Activated CD8-positive, alpha-beta memory T cell treated with anti-CD3 and anti-CD28 coated beads for 1 hour (primary cell): ENCODE measurements at places on chromosomes 2 and 18.

GRCh38 chr2:43184339-43184895, 42.0 kb downstream of the ZFP36L2 start:
- no peak for DNase-seq

DNA sequence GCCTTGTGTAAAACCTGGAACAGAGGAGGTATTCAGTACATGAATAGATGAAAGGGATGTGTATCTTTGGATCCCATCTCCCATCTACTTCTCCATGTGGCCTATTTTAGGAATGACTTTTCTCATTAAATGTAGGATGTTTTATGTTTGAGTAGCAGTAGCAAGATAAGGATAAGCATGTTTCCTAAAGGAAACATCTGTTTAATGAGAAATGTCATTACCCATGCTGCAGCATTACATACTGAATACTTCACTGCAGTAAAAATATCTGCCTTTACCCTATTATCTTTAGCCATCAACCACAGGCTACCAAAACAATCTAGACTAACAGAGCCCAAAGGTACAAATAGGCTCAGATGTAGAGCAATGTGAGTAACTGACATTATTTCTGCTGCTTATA, 419.2 kb upstream of the CYRIA start:
- no peak for DNase-seq

DNA sequence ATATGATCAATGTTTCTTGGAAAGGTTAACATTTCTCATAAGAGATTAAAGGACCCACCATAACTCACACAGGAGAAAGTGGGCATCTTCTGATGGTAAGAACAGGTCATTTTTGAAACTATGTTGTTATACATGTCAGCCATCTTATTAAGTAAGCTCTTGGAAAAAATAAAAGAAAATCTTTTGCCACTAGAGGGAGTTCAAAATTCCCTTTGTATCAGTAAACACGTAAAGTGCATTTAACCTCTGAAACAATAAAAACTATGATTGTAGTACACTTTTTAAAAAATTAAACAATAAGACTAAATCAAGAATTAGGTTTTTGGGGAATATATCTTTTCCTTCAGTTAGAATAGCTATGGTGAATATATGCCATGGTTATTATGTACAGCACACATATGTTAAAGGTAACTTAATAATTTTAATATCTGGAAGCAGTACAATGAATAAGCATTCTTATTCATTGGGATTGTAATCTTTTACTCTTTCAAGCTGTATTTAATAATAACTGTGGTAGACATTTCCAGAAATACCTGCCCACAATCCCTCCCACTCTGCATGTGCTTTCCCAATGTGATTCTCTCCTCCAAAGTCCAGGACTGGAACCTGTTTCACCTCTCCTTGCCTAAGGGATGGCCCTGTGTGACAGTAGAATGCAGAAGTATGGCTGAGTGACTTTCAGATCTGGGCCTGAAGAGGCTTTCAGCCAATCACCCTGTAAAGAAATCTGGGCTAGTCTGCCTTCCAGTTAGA, 64.2 kb downstream of the RBMS1 start:
- DNase-seq, result no peak

DNA sequence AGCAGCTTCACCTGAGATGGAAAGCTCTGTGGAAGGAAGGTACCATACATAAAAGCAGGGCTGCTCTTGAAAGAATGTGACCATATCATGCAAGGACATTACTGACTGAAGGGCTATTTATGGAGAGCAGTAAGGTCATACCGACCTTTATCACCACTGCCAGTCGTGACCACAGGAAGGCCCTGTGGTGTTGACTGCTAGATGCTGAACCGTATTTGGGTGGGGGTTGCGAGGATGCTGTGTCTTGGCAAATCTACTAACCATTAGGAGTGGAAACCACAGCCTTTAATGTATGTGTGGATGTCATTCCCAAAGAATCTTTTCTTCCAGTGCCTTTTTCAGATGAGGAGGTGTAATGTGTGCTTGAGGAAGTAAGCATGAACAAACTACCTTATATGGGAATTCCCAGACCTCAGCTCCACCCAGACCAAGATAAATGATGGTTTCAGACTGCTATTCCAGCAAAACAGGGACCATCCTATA, 60.8 kb downstream of the LIMS1 start:
- DNase-seq, result no peak

DNA sequence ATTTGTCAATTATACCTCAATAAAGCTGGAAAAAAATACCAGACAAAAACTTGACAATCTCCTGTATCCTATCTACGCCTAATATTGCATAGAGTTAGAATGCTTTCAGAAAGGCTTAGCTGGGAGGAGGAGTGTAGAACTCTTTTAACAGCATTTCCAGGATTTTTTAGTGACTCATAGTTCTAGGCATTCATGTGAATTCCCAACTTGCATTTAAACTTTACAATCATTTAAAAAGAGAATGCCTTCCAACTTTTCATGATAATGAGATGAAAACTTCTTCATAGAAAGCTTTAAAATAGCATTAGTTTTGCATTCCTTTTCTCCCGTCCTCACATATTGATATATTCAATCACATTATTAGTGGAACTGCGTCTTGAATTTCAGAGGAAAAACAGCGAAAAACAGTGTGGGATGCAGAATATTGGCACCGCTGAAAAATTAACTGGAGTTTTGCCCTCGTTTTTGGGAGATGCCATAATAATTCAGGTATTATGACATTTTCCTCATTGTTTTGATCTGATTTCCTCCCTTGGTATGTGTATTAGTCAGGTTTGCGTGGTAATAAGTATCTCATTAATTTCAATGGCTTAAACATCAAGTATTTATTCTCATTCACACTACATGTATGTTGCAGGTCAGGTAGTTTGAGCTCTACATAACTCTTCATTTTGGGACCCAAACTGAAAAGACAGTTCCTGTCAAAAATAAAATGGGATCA, 293.2 kb upstream of the FIGN start:
- DNase-seq, result no peak

GRCh38 chr2:224930990-224931389, 111.3 kb downstream of the DOCK10 start:
- DNase-seq, result no peak

- no peak for DNase-seq
Observed at GRCh38 chr2:231390667-231391066, 4.8 kb upstream of the B3GNT7 start.

DNA sequence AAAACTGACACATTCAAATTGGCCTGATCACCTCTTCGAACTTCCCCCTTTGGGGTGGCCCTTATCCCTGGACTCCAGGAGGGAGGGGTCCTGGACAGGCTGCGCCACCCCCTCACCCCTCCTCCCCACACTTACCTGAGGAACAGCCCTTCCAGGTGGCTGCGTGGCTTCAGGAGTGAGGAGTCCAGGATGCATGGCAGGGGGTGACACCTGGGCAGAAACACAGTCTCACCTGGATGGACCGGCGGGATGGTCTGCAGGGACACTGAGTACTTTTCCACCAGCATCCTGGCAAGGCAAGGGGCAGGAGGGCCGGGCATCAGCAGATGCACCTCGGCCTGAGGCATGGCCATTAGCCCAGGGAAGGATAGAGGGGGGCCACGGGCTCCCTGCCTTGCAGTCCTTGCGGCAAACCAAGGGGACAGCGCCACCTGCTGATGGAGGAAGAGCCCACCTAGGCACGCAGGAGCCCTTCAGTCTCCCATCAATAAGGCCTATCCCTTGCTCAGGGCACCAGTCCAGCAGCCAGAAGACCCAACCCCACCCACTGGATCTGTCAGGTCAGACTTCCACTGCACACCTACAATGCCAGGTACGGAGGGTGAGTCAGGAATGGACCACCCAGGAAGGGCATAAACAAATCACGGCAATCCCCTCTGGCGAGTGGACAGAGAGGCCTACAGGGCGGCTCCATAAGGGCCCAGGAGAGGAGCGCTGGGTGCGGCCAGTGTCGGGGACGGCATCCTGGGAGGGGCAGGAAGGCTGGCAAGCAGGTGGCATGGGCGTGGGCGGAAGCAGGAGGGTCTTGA, 26.0 kb downstream of the FAM178B start:
- peak; percentile 72 for DNase-seq

DNA sequence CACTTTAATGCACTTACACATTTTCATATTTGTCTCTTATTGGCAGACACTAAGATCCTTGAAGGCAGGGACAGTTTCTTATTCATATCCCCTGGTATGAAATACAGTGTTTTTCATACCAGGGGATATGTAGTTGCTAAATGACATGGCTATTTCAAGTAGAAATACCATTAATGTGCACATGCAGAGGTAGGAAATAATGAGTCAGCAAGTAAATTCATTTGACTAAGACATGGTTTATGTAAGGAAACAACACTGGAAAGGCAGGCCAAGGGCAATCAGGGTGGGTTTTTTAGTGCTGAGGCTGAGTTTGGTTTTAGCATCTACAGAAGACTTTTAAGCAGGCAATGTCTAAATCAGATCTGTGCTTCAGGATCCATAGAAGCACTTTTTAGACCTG, 155.9 kb downstream of the WDPCP start:
- no peak for DNase-seq

DNA sequence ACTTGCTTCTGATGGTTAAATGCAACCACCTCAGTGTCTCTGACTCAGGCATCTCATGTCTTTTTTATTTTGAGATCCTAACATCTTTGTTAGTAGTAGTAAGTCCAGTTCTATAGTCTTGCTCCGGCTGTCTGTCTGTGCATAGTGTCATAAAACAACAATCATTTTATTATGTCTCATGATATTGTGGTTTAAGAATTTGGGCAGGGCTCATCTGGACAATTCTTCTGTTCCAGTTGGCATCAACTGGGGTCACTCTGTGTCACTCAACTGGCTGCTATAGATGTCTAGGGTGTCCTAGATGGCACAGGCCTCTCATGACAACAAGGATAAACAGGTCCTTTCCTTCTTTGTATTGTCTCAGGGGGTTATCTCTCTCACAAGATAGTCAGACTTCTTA, 299.6 kb upstream of the ZNF521 start:
- no peak for DNase-seq

GRCh38 chr2:178392215-178392614, 58.8 kb downstream of the PRKRA start:
- no peak for DNase-seq
